Stimulated activated CD4-positive, alpha-beta T cell treated with anti-CD3 and anti-CD28 coated beads, Interleukin-1b, Interleukin-23, amount 100 ng/mL, for 1 hour (primary cell): ENCODE measurements at places on chromosomes 2 and 18.

DNA sequence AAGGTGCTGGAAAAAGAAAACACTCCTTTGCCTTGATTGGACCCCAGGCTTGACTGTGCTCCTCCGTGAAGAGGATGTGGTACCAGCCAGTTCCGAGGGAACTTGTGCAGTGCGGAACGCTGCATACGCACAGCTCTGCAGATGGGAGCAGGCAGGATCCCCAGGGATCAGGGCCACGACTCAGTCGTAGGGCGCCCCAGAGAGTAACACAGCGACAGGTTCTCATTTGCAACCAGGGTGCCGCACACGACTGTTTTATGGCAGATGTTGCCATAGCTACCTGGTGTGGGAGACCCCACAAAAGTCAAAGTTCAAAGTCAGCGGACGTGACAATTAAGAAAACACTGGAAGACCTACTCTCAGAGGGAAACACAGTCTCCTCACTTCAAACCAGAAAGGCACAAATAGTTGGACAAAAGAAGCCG lies 779 bp downstream of the MALL start:
- DNase-seq = no peak

GRCh38 chr18:58567453-58568196 lies 61.3 kb downstream of the ALPK2 start:
- no peak for DNase-seq

DNA sequence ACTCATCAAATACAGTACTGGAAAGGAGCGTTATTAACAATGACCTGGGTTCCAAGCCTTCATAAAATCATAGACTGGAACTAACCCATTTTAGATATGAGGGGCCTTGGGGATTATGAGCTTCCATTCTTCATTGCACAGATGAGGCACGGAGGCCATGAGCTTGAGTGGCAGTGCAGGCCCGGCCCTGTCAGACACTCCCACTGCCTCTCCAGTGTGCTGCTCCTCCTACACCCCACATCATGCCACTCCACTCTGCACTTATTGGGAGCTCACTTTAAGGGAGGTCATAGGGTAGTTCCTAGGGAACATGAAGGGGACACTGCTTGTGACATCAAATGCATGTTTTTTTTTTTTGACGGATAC lies 77.9 kb downstream of the TSN start:
- no peak for DNase-seq

DNA sequence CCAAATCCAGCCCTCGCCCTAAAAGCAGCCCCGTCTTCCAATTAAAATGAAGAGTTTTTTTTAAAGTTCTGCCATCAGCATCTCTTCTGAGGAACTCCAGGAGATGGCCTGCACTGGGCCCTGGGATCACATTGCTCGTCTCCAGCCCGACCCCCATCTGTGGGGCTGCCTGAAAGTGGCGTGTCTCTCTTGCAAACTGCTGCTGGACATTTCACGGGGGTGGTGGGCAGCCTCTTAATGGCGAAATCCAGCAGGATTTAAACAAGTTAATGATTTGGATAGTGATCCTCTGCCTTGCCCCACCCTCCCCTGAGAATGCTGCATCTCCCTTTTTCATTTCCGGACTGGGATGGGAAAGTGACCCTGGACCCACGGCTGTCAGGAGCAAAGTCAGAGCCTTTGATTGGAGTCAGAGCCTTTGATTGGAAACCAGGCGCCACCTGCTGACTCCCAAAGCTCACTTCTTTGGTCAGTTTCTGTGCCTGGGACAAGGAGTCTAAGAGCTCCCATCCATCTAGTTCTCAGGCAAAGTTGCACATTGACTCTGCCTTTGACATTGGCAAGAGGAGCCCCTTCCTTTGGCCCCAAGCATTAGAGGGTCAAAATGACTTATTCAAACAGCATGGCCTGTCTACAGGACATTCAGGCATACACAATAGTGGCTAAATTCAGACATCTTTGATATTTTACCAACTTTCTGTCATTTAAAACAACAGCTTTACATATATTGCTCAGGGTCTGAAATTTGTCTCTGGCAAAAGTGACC lies 155.2 kb downstream of the SH3BP4 start:
- no peak for DNase-seq

DNA sequence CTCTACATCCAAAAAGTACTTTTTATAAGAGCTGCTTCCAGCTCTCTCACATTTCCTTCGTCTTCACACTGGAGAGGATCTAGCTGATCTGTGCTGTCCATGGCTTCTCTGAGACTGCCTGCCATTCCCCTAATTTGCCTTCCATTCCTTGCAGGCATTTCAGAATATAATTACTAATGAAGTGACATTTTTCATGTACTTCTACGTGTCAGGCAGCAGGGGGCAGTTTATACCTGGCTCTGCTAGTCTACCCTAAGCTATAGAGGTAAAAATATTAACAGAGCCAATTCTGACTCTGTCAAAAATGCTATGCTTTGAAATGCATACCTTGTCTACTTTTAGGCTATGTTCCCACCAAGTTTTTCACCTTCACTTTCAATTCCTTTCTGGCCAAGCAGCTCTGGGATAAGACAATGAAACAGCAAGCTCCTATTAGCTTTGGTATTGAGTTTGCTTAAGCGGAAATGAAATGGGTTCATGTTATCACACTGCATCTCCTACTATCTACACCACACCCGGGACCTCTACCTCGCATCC lies 81.9 kb downstream of the MEP1B start:
- DNase-seq = no peak

DNA sequence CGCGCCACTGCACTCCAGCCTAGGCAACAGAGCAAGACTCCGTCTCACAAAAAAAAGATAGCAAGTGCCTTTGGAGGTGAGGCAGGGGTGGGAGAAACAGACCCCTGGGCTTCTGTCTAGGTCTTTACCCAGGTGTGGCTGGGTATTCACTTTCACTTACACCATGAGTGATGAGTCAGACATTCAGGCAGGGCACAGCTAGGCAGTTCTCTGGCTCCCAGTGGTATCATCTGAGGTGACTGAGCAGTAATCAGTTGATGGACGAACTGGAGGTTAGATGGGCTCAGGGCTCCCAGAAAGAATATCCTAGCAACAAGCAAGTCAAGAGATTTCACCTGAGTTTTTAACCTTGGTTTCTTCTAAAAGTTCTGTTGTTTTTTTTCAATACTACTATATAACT lies 107.0 kb upstream of the RAB6C start:
- no peak for DNase-seq

DNA sequence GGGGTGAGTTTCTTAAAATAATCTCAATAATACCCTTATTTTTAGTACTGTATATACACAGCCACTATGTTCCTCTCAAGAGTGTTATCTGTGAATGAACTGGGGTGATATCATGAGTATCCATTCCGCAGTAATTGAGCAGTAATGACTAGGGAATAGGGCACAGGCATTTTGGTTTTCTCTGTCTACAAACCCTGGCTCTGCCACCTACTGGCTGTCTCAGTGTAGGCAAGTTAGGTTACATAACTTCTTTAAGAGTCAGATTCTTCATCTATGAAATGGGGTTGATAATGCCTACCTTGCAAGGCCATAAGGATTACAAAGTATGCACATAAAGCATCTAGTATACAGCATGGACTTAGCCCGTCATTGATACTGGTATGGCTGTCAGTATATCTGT lies 555.8 kb downstream of the NRXN1 start:
- DNase-seq = no peak

- DNase-seq = no peak
Measured at GRCh38 chr2:136310005-136310495, 192.1 kb upstream of the CXCR4 start.

DNA sequence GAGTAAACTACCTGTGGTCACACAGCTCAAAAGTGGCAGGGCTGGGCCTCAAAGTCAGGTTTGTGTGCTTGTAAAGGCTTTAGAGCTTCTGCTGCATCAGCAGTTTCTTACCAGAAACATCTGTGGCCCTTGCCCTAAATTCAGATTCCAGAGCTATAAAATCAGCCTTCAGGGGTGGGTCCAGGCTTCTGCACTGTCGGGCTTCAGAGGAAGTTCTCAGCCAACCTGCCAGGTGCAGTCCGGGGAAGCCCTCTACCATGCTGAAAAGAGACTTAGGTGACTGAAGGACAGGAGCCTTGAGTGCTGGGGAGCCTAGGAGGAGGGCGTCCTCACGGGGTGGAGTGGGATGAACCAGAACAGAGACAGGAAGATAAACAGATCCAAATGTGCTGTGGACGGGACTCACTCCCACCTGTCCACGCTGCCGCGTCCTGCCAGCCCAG lies 69.9 kb upstream of the HS6ST1 start:
- DNase-seq = no peak

DNA sequence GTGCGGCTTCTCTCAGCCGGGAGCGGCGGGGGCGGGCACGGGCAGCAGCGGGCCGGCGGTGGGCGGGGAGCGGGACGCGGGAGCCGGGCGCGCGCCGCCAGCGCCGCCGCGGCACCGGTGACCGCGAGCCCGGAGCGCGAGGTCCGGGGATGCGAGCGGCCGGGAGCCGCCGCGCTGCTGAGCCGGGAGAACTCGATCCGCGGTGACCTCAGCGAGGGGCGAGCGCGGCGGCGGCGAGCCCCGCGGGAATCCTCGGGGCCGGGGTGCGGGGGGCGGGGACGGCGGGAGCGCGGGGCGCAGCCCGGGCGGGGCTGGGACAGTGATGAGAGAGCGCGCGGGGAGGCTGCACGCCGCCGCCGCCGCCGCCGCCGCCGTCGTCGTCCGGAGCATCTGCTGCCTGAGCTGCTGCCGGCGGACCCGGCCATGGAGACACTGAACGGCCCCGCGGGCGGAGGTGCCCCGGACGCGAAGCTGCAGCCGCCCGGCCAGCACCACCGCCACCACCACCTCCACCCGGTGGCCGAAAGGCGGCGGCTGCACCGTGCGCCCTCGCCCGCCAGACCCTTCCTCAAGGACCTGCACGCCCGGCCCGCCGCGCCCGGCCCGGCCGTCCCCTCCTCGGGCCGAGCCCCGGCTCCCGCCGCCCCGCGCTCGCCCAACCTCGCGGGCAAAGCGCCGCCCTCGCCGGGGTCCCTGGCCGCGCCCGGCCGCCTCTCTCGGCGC lies at the start of gene MTCL1:
MTCL1 (plus strand) TSS at position 319 of the 723 bp plus-strand sequence; CDS start at position 424, 105 bp downstream.
- DNase-seq = no peak

- DNase-seq = no peak
Measured at GRCh38 chr2:40128796-40129195, 323.1 kb downstream of the SLC8A1 start.

- DNase-seq = no peak
Measured at GRCh38 chr18:30828700-30829099, 213.8 kb downstream of the DSC3 start.

- DNase-seq = no peak
Measured at GRCh38 chr2:157809212-157809611, 66.9 kb downstream of the ACVR1 start.

GRCh38 chr2:235564884-235565530 lies 71.2 kb downstream of the AGAP1 start:
- DNase-seq = no peak

- no peak for DNase-seq
Measured at GRCh38 chr2:224520064-224520463, 65.1 kb downstream of the CUL3 start.

DNA sequence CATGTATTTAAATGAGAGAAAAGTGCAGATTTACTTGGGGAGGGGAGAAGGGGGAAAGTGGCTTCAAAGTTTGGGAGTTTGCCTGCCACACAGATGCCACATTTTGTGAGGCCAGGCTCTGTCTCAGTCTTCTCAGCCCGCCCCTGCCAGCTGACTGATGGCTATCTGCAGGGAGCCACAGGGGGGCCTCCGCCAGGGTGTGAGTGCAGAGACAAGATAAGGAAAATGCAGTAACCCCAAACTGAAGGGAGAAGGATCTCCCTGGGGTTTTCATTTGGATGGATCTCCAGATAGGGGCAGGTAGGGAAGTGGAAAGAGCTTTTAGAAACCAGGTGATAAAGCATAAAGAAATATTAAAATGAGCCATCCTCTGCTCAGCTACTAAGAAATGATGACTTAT lies 128.8 kb downstream of the ZNF521 start:
- no peak for DNase-seq

GRCh38 chr2:187102381-187102780 lies 253.4 kb upstream of the ZSWIM2 start:
- no peak for DNase-seq

GRCh38 chr2:214856137-214856536 lies 46.7 kb upstream of the BARD1 start:
- DNase-seq = no peak

DNA sequence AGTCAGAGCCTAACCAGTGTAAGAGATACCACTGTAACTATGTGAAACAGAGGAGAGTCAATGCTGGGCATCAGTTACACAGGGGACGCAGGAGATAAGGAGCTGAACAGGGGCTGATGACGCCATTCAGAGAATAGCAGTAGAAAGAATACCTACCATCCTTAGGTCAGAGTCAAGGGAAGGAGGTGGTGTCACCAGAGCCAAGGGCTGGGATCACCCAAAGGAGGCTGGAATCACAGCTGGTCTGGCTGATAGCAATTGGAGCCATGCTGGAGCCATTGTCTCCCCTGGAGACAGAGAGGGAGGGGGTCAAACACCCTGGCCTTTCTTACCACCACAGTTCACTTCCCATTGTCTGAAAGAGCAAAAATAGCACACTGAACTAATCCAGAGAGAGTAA lies 37.3 kb upstream of the C18orf32 start:
- DNase-seq = no peak

GRCh38 chr2:153476816-153477635 lies 1.5 kb downstream of the RPRM start:
- no peak for DNase-seq

- no peak for DNase-seq
Measured at GRCh38 chr2:176534798-176535466, 265.7 kb downstream of the MTX2 start.

- no peak for DNase-seq
Measured at GRCh38 chr2:15631883-15632282, 40.2 kb downstream of the DDX1 start.

- DNase-seq = no peak
Measured at GRCh38 chr18:34726286-34727004, 16.3 kb downstream of the DTNA start.

DNA sequence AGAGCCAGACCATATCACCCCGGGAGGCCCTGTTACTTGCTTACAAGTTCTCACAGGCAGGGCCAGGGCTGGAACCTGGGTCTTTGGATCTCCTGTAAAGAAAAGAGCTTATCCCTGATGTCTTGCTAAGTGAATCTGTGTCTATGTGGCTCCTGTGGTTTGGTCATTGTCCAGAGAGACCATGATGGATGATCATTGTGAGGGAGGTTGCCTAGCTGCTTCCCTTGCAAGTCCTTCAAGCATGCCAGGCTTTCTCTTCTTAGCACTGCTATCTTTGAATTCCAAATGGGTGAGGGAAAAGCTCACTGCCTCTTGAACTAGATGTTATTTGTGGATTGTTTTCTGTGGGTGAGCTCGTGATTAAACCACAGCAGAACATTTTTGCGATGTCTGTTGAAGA lies 151.6 kb downstream of the FSHR start:
- no peak for DNase-seq

GRCh38 chr2:223558970-223559369 lies 43.2 kb downstream of the SCG2 start:
- no peak for DNase-seq
